DMS 273 treated with DMSO at 0.1 percent for 48 hours (cell line): ENCODE measurements at places on chromosomes 1 and 21.

DNA sequence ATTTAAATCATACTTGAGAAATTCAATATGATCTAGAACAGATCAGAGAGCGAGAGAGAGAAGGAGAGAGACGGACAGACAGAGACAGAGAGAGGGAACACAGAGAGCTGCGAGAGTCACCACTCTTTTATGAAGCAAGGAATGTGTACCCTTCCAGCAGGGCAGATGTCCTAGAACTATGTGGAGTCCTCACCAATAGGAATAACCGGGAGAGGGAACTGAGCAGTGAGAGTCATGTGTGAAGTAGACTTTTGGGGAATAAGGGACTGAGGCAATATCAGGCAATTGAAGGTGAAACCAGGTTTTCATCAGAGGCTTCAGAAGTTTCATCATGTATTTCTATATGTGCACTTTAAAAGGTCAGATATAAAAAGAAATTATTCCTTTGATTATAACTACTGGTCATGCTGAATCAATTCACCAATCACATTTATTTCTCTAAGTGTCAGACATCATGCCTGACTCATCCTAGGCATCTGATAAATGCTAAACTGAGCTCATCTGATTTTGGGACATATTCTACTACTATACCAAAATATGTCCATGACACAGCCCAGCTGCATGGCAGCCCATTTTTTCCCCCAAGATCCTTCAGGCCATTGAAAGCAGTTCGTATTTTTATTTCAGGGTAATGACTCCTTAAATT is 22.4 kb downstream of the VTCN1 start:
- DNase-seq: no peak

DNA sequence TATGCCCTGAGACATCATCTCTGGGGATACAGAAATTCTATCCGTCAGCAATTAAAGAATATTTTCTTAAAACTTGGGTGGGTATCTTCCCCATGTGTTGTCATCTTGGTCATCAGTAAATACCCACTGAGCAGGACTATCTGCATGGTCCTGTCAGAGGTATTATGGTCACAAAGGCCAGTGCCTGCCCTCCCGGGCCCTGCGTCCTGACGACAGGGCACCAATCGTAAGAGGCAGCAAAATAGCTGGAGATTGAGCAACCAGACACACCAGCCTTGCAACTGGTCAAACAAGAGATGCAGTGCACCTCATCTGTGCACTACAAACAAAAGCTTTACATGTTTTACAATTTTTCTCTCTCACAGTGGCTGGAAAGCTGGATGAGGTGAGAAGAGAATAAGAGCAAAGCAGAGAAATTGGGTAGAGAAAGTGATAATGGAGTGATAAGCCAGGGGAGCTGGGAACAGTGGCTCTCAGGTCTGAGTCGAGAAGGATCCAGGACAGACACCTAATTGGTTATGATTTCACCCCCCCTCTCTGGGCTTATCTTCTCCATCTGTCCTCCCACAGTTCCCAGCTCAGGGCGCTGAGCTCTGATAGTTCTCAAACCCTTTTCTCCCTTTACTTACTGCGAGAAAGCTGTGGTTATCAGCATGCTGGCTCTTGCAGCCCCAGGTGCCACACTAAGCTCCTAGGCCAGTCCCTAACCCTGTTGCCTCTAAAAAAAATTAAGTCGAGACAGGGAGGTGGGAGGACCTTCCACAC is 8.8 kb upstream of the SRP9 start:
- peak; percentile 47 for DNase-seq

DNA sequence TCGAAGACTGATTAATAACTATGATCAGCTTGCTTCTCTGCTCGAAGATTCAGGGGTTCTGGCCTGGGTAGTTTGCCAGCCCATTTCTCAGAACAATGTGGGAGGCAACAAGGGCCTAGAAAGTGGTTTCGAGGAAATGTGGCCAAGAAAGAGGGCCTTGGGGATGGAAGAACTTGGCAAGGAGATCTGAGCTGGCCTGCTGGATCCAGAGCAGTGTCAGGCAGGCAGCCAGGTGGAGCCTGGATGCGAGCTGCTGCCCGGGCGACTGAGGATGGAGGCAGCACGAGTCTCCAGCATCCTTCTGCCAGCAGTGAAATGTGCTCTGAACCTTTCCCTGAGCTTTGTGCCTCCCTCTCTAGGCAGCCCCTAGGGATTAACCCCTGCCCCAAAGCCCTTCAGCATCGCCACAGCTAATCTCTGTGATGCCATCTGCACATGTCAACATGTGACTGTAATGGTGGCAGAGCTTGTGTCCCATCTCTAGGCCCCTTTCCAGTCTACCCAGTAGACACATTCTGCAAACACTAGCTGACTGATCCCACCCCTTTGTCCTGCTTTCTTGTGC is 61.0 kb upstream of the NEK2 start:
- no peak for DNase-seq

- DNase-seq: no peak
These were observed 72.2 kb upstream of the DPT start for GRCh38 chr1:168801032-168801745.

DNA sequence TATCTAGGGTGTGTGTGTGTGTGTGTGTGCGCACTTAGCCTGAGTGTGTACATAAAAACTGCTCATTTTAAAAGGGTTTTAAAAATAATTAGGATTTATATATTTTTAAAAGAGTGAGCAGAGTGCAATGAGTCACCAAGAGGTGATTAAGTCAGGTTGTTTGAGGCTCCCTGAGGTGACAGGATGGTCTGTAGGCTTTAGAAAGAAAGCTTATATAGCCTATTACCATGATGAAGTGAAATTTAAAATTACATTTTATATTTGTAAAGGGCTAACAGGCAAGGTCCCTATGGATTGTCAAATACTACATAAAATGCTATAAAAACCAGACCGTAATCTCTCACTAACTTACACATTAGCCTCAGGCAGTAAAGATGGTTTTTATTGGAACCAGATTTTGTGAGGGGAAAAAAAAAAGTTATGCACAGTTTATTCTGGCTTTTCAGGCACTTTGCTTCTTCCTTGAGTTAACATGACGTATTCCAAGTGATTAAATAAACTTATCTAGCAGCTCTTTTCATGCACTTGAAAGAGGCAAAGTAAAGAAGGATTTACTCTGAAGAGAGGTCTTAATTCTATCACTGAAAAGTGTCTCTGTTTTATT is 711.7 kb upstream of the PTBP2 start:
- no peak for DNase-seq

- no peak for DNase-seq
These were observed 259.6 kb downstream of the PTBP2 start for GRCh38 chr1:96981181-96981580.

- DNase-seq: no peak
These were observed 5.1 kb upstream of the GNG12 start for GRCh38 chr1:67838180-67838910.

GRCh38 chr1:4838231-4838630 is 183.8 kb downstream of the AJAP1 start:
- no peak for DNase-seq

GRCh38 chr1:207981976-207982375 is 71.1 kb upstream of the CD34 start:
- no peak for DNase-seq

DNA sequence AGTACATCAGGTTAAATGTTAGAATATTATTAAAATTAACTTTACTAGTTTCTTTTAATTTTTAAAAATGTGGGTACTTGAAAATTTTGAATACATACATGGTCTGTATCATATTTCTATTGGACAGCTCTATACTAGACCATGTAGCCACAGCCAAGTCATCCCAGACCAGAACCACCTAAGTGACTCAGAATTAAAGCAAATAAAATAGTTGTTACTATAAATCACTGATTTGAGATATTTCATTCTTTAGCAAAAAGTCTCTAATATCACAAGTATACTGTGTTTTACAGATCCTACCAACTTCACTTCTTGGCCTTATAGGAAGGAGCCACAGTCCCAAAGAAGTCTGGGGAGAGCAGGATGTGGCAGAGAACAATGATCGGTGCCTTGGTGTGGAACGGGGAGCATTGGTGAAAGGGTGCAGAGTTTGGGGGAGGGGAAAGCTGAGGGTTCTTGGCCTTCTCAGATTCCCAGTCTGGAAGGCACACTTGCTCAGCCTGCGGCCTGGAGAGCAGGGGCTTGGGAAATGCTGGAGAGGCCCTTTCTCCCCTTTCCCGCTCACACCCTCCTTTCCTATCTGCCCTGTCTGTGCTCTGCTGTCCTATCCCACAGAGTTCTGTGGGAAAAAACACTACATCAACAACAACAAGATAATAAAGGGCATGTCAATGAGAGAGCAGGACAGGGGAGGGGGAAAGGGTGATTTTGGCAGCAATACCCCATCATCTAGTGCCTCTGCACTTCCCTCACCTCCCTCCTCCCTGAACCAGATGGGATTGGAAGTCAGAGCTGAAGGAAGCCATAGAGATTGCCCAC is 122.1 kb downstream of the NGF start:
- no peak for DNase-seq

GRCh38 chr1:17877896-17878295 is 122.8 kb downstream of the ACTL8 start:
- DNase-seq: no peak

GRCh38 chr1:22352896-22353295 is 98.8 kb upstream of the ZBTB40 start:
- no peak for DNase-seq

DNA sequence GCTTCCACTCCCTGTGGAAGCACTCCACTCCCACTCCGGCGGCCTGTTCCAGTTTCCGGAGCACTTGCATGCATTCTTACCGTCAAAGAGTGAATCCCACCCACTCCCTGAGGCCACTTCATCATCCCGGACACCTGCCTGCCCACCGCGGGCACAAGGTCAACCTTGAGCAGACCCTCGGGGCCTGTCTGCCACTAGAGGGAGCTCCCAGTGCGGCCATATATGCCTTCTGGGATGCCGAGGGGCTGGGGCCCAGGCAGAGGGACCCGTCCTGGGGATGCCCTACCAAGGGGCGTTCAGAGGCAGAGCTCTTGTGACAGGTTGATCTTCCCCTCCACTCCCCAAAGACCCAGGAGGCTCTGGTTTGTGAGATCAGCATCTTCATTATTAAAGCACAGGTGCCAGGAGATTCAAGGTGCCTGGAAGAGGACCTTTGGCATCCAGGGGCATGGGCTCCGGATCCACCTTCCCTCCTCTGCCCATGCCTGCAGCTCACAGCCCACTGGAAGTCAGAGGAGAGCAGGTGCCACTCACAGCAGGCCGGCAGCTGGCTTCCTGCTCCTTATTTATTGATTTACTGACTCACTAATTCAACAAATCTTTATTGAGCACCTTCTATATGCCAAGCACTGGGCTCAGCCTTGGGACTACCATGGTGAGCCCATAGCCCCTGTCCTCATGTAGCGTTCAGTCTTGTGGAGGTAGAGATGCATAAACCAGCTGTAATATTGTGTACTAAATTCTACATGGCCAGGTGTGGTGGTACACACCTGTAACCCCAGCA is 47.3 kb downstream of the UBIAD1 start:
- DNase-seq: no peak

DNA sequence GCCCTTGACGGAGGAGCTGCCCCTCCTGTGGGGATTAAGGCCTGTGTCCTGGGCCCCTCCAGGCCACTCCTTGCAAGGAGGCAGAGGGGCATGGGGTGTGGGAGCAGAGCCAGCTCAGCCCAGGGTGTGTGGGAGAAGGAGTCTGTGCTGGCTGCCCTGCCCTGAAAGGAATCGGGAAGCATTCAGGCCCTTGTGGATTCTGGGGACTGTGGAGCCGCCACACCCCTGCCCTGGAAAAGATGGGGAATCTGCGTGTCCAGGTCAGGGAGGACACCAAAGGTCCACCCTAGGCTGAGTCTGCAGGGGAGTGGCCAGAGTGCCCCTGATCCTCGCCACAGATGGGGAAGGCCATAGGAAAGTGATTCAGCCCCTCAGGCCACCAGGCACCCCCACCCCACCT is 16.5 kb upstream of the PRDM16 start:
- no peak for DNase-seq

DNA sequence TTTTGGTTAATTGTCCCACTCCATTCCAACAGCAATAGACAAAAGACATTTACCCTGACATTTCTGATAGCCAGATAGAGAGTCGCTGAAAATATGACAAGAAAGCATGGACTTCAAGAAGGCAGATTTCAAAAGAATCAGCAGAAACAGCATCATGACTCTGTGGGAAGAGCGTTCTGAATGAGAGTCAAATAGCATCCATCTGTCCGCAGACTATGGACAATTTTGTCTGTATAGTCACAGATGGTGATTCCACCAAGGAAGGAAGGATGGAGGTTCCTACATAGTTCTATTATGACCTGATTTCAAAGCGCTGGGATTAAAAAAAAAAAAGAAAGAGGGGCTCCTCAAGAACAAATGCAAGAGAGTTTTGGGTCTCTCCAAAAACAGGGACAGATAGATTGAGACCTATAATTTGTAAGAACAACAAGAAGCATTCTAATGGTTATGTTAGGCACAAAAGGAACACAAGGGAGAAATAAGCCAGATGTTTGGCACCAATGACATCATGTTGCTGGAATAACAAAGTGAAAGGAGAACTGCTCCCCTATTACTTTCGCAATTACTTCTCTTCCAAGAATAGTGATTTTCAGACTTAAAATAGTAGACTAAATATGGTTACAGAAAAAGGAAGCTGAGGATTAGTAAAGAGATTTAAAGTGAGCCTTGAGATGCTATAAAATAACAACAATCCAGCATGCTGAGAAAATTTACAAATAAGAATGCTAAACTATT is 28.5 kb downstream of the NIBAN1 start:
- DNase-seq: peak; percentile 67

DNA sequence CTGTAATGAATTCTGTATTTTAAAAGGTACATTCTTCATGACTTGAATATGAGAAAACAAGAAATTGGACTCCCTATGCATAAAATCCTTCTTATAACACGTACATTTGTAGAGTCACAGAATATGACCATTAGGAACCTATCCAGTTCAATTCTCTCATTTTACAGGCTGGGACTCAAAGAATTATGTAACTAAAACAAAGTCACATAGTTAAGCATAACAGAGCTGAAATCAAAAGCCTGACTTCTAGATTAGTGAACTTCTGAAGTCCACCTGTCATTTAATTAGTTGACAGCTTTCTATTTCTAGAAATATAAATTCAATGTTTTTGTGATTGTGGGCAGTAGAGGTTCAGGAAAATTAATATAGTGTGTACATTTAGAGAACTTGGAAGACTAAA is 20.3 kb upstream of the TTLL7 start:
- DNase-seq: no peak

DNA sequence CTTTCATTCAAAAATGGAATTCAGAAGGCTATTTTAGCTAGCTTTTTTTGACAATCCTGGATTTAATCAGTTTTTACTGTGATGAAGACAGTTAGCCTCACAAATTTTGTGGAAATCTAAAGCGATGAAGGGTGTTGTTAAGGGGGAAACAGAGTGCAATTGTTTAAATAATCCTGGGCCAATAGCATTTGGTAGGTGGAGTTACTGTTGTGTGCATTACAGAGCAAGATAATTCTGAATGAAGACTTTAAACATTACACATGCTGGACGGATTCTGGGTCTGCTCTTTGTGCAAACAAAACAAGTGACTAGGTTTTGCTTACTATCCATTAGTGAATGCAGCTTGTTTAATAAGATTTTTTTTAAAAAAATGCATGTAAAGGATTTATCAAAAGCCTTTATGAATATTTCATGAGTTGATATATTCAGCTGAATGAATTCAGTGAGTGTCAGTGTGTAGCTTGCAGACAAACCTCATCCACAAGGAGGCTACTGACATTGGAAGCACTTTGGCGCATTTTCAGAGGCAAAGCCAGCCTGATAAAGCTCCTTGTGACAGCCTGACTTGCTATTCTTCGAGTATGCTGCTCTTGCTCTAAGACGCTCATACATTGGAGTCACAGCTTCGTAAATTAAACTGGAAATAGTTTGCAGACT is 199.6 kb downstream of the PDE4B start:
- DNase-seq: no peak

GRCh38 chr21:28993293-28993629 is 584 bp upstream of the LTN1 start:
- no peak for DNase-seq
